ENCODE measurements at places on chromosomes 12 and 14. TPM values are rescaled to one million over a fixed set of nuclear protein-coding genes. Genes with fewer than 3 reads are reported as not detected.

NOS1 gene
- polyA plus RNA-seq: not detected

MORN3 gene
- 6.5 TPM for polyA plus RNA-seq

HOXC4 gene
- polyA plus RNA-seq: 0.37 TPM

ERG28 gene
- polyA plus RNA-seq: 31.4 TPM

GPRC5A gene
- not detected for polyA plus RNA-seq

SLC17A8 gene
- not detected for polyA plus RNA-seq

KRT2 gene
- 0.16 TPM for polyA plus RNA-seq

MCRS1 gene
- 61.6 TPM for polyA plus RNA-seq

RPL36AL gene
- polyA plus RNA-seq: 709 TPM

SETD3 gene
- 52.1 TPM for polyA plus RNA-seq

NOVA1 gene
- not detected for polyA plus RNA-seq

PLA2G1B gene
- polyA plus RNA-seq: not detected

SLC2A3 gene
- 96.6 TPM for polyA plus RNA-seq

TAS2R10 gene
- not detected for polyA plus RNA-seq

FAM90A1 gene
- 0.12 TPM for polyA plus RNA-seq

DGKA gene
- polyA plus RNA-seq: 234 TPM

FAM186B gene
- not detected for polyA plus RNA-seq

FGD6 gene
- polyA plus RNA-seq: 0.36 TPM

CCDC85C gene
- polyA plus RNA-seq: 1.2 TPM
